ENCODE measurements at places on chromosomes 7 and 10. TPM values are rescaled to one million over a fixed set of nuclear protein-coding genes. Genes with fewer than 3 reads are reported as not detected.

DNA sequence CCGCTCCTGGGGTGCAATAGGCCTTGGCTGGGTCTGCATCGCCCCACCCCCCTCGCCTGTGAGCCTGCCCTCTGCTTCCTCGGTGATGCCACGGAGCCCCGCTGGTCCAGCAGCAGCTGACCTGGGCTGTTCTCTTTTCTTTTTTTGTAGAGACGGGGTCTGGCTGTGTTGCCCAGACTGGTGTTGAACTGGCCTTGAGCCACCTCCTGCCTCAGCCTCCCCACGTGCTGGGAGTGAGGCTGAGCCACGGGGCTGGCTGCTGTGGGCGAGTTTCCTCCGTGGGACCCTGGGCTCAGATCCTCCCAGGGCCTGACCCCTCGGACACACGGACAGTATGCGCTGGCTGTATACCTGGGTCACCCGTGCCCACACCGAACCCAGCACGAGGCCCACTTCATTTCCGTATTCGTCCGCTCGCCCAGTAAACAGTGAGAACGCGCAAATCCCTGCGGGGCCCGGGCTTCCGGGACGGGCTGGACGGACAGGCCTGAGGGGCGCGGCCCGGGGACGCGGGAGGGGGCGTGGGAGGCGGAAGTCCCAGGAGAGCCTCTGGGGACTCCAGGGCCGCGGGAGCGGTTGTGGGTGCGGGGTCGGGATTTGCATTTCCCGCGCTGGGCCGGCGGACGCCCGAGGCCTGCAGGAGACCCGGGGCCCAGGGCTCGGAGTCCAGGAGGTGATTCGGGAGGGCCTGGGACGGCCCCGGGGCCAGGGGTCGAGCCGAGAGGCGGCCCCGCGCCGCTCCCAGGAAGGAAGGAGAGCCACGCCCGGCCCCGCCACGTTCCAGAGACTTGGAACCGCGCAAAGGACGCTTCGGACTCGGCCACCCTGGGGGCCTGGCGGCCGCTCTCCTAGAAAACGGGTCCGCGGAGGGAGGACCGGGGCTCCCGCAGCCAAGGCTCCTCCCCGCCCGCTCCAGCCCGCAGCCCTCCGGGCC, 57.7 kb upstream of the DNAJB6 start:
- DNase-seq = no peak

SFTPD gene
- total RNA-seq = 0.58 TPM

NPTX2 gene
- 5.5 TPM for total RNA-seq

DNA sequence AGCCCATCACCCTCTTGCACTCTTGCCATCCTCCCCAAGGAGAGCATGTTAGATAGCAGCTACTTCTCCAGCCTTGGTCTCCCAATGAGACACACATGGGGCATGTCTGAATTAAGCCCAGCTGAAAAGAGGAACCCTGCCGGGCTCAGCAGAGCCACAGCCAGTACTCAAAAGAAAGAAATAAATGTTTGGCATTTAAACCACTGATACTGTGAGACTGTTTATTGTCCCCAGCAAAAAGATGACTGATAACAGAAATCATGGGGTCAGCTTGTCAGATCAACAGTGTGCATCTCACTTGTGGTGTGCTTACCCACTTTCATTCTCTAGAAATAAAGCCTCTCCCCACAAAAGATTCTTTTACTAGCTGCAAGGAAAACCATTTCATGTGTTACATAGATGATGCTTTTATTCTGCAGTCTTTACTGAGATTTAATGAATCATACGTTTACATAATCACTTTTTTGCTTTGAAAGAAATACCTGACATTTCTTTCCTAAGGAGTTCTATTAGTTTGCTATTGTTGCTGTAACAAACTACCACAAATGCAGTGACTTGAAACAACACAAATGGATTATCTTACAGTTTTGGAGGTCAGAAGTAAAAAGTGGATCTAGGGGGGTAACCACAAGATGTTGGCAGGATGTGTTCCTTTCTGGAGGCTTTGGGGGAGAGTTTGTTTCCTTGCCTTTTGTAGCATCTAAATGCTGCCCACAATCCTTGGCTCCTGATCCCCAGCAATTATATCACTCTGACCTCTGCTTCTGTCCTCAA, 20.9 kb downstream of the ANKRD7 start:
- no peak for DNase-seq

DNA sequence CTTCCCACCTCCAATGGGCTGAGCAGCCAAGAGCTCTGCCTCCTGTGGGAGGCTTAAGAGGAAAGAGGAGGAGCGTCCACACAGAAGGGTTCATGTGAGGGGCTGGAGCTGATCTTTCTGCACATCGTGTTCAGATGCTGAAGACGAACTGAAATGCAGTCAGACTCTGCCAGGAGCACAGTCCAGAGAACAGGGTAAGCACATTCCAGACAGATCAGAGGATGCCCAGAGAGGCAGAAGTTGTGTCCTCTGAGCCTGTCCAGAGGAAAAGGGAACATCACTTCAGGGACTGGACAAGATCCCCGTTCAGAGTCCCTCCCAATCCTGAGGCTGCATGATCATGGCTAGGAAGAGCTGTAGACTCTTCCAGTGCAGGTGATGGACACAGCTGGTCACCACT, 72.9 kb downstream of the ITIH5 start:
- no peak for DNase-seq

DNA sequence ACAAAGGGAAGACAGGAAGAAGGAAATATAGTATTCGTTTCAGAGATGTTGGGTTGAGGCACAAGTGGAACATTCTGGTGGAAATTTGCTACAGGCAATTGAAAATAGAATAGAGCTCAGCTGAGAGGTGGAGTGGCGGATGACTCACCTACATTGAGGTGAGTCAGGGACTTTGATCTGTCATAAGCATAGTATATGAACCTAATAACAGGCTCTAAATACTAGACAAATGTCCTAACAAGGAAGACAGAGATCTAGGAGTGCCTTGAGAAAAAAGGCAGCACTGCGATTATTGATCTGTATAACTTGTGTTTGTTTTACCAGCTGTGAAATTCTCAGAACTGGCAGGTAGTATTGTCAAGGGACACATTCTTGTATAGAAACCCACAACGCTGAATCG, 907 bp upstream of the IFRD1 start:
- DNase-seq = no peak

SERPINE1 gene
- 0.51 TPM for total RNA-seq

DNA sequence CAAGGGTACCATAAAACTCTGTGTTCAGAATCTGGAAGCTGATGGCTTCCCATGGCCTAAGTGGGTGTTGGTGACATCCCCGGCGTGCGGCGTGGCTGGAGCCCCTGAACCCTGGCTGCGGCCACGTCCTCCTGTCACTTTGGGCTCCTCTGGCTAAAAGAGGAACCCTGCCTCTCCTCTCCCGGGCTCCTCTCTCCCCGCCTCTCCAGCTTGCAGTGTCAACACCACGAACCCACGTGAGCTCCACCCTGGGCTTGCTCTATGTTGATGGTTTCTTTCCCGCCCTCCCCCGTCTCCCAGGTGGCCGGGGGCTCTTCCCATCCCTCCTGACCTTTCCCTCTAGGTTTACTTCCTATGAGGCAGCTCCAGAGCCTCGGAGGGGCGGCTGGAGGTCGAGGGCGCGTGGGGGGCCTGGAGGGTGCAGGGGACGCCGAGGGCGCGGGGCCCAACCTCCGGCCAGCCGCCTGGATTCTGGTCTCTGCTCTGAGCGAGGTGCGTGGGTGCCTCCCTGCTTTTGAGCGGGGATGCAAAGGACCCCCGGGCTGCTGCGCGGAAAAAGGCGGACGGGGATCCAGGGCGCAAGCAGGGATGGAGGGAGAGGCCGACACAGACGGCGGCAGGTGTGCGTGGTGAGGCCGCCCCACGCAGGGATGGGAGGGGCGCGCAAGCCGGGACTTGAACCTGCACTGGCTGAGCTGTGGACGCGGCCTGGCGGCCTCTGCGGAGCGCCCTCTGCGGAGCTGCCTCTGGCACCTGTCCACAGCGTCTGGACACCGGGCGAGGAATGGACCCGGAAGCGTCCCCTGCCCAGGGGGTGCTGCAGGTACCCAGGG, 115.5 kb upstream of the DIP2C start:
- no peak for DNase-seq

DNA sequence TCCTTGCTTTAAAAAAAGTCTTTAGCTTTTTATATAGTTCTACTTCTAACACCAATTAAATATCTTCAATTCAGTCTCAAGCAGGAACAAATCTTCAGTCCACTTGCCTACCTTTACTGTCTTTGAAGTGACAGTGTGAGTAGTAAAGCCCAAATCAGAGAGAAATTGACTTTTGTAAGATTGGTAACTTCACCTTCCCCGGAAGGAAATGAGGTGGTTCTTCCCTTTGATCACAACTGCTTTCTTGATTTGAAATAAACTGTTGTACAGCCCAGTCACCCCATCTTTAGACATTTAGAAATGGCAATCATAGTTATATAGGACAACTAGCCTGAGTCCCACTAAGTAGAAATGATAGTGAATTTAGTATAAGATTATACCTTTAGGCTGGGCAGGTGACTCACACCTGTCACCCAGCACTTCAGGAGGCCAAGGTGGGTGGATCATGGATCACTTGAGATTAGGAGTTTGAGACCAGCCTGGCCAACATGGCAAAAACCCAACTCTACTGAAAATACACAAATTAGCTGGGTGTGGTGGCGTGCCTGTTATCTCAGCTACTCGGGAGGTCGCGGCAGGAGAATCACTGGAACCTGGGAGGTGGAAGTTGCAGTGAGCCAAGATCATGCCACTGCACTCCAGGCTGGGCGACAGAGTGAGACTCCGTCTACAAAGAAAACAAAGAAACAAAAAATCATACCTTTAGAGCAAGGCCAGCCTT, 4.7 kb downstream of the FAS start:
- DNase-seq = no peak

UBE2H gene
- 99.8 TPM for total RNA-seq

DNA sequence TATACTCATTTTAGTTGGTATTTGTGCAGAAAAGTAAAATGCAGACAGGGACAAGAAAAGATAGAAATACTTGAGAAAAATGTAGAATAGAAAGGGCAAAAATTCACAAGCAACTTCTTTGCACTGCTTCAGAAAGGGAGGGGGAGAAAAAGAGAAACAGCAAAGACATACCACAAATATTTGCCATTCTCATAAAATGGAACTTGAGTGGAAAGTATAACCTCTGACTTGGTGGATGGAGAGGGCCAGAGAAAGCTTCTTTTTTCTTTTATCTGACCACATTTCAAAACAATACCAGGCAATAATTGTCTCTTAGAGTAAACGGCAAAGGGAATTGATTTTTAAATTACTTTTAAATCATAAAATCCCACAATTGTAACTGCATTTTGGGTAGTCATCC, 35.8 kb upstream of the TRUB1 start:
- no peak for DNase-seq
